Natural killer cell treated with Interleukin-12 subunit alpha and Interleukin-12 subunit beta and Interleukin-15 and Interleukin-18, amount 100 ng/mL, for 72 hours (primary cell): ENCODE measurements at places on chromosomes 6 and 20. TPM values are rescaled to one million over a fixed set of nuclear protein-coding genes. Genes with fewer than 3 reads are reported as not detected.

Gene WFDC5
- not detected for total RNA-seq

Gene BMP2
- total RNA-seq, result 0.11 TPM

Gene C6orf15
- not detected for total RNA-seq

DNA sequence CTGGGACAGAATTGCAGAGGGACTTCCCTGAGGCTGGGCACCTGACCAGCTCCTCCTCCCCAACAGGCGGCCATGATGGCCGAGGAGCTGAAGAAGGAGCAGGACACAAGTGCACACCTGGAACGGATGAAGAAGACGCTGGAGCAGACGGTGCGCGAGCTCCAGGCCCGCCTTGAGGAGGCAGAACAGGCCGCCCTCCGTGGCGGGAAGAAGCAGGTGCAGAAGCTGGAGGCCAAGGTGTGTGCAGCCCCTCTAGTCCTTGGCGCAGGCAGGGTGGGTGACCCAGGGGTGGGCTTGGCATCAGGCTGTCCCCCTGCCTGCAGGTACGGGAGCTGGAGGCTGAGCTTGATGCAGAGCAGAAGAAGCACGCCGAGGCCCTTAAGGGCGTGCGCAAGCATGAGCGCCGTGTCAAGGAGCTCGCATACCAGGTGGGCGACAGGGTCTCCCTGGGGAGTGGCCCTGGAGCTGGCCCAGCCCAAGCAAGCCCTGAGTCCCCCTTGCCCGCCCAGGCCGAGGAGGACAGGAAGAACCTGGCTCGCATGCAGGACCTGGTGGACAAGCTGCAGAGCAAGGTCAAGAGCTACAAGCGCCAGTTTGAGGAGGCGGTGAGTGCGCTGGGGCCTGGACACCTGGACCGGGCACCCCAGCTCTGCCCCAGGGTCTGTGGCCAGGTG lies 45.4 kb downstream of the MYH7B start:
- DNase-seq, result peak; percentile 54
